ENCODE measurements at places on chromosomes 3 and 15.

GRCh38 chr15:39947401-39948197, 13.7 kb downstream of the EIF2AK4 start:
- DNase-seq = no peak

DNA sequence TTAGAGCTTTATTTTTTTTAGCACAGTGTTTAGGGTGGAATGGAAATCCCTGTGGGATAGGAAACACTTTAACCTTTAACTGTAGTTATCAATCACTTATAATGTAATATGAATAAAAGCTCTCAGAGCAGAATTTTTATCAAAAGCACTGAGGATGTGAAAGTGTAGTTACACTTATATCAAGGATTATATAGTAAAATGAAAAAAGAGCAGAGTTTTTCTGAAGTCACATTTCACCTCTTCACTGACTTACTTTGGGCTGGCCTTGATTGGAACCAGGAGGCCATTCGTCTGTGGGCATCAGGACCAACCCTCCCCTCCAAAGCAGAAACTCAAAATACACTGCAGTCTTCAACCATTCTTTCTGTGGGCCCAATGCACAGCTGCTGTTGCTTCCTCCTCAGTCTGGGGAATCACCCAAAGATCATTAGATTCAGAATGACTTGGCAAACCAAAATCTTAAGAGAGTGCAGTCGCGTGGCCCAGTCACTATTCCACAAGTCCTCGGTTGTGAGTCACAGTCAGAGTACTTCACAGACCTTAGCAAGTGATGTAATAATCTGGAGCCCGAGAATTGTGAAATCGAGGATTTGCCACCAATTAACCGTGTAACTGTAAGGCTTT, 132.6 kb upstream of the COL8A1 start:
- peak; percentile 93 for DNase-seq

GRCh38 chr3:161586556-161587235, 90.1 kb downstream of the OTOL1 start:
- DNase-seq = no peak

- no peak for DNase-seq
These were observed 331.4 kb upstream of the CCDC54 start for GRCh38 chr3:107045791-107046190.

- DNase-seq = no peak
These were observed 522 bp downstream of the MED12L start for GRCh38 chr3:151085889-151086483.

DNA sequence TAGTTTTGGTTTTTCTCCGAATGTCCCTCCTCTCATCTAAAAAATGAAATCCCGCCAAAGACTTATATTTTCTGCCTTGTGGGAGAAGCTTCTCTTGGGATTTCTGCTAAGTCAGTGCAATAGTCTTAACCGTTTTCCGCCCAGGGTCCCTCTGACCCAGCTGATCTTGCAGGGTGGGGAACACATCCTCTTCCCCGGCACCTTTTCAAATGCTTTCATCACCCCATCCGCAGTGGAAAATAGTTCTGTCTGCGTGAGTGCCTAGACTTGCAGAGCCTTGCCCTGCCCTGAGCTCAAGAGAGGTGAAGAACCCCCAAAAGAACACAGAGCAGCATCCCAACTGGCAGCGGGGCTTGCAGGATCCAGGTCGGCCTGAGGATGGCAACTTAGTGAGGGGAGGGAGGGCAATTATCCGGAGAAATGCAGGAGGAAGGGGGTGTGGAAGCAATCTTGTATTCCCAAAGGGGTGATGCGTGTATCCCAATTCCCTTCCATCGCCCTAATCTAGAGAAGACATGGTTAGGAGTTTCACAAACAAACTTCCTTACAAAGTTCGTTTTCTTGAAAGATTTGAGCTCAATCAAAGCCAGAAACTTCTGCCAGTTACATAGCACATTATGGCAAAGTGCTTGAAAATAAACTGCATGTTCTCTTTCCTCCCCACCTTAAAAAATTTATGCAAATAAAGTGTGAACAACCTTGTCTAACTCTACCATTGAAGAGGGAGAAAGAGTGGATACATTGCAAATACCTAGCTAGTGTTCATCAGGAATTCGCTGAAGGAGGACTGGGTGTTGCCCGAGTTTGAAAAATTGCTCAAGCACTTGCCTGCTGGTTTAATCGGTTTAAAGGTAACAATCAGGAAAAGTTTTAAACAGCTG, 79.9 kb downstream of the NR2F2 start:
- DNase-seq = no peak

- no peak for DNase-seq
These were observed 9.2 kb downstream of the SEC13 start for GRCh38 chr3:10311710-10312109.

DNA sequence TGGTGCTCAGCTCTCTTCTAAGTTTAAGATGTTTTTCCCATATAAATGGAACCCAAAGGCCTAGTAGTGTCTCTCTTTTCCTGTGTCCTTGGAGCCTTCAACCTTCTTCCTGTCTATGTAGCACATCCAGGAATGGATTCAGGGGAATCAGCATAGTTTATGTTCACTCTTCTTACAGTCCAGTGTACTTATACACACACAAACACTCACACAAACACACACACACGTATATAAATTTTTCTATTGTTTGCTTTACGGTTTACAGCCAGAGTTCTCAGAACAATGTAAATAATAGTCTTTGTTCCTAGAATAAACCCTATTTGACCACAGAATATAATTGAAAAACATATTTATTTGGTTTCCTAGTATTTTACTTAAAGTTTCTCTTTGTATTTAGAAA, 36.9 kb downstream of the STAC start:
- DNase-seq = no peak

GRCh38 chr15:36603987-36604386, 24.6 kb downstream of the CDIN1 start:
- DNase-seq = no peak

DNA sequence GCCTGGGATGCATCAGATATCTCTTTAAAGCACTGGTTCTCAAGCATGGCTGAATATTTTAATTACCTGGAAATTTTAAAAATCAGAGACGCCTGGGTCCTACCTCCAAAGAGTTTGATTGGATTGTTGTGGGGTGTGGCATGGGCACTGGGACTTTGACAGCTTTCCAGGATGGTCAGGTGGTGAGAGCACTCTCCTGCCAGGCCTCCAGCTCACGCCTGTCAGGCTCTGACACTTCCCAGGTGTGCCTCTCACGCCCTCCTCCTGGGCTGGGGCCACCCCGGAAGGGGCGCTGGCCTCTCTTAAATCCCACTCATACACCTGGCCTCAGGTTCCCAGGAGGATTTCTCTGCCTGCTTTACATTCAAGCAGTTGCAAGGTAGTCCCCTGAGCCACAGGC, 48.5 kb downstream of the AMOTL2 start:
- DNase-seq = no peak

DNA sequence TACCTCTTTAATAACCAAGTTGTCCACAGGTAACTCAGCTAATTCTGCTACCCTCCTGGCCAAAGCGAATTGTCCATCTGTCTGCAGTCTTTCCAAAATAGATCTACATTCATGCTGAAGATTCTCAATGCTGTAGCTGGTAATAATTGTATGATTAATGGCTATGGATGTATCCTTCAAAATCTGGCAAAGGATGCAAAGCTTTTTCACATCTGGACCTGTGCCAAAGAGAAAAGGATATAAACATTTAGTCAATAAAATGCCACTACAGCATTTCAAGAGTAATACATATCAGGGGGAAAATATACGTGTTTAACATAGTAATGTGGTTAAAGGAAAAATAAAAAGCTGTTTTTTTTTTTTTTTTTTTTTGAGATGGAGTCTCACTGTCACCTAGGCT, 48.7 kb downstream of the EIF3J start:
- no peak for DNase-seq

DNA sequence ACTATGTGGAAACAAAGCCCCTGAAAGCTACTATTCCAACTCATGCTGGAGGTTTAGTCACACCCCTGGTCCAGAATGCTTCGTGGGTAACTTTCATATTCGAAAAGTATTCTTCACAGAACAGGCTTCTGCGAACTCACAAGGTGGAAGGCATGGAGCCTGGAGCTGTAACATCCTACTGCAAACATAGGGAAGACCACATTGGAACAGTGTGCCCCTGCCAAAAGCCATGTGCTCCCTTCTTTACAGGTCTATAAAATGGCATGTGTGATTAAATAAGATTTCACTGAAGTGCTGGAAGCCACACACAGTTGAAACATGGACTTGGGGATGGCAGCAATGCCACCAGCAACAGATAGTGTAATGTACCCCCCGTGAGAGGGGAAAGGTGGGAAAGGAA, 105.9 kb downstream of the GREM1 start:
- no peak for DNase-seq

- DNase-seq = no peak
These were observed 59.0 kb upstream of the SMAD3 start for GRCh38 chr15:67006083-67007065.

DNA sequence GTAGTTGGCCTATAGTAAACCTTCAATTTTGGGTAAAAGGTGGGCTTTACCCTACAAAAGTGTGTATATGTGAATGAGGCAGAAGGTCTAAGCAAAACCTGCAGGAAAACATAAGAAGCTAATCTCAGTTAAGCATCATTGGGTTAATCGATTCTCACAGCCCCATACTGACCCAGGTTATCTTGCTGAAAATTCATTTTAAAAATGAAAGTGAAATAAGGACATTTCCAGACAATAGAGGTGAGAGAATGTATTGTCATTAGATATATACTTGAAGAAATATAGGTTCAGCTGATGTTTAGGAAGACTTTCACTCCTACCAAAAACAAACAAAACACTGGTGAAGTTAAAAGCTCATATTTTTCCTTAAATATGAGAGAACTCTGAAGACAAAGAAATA, 85.6 kb downstream of the MCF2L2 start:
- DNase-seq = no peak

- DNase-seq = no peak
These were observed 61.8 kb downstream of the FOXB1 start for GRCh38 chr15:60065951-60066350.

DNA sequence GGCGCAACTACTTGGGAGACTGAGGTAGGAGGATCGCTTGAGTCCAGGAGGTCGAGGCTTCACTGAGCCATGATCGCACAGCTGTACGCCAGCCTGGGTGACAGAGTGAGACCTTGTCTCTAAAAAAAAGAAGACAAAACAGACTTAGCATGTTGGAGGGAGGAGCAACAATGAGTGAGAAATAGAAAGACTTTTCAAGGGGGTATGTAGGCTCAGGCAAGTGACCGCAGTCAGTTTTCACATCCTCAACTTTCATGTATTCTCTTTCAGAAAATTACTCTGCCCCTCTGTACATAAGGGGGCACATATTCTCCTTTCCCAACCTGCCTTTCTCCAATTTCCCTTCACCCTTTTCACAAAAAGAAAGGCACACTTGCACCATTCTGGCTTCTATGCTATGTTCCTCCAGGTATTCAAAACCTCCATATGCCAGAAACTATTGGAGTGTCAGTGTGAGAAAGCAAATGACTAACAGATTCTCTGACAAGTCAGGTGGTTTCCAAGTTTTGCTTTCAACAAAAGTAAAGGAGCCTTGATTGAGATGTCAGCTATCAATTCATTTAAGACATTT, 7.6 kb downstream of the NSUN3 start:
- no peak for DNase-seq

- no peak for DNase-seq
These were observed 12.2 kb upstream of the TMEM40 start for GRCh38 chr3:12771236-12771635.

GRCh38 chr3:119796785-119797184, 14.9 kb downstream of the NR1I2 start:
- DNase-seq = no peak

DNA sequence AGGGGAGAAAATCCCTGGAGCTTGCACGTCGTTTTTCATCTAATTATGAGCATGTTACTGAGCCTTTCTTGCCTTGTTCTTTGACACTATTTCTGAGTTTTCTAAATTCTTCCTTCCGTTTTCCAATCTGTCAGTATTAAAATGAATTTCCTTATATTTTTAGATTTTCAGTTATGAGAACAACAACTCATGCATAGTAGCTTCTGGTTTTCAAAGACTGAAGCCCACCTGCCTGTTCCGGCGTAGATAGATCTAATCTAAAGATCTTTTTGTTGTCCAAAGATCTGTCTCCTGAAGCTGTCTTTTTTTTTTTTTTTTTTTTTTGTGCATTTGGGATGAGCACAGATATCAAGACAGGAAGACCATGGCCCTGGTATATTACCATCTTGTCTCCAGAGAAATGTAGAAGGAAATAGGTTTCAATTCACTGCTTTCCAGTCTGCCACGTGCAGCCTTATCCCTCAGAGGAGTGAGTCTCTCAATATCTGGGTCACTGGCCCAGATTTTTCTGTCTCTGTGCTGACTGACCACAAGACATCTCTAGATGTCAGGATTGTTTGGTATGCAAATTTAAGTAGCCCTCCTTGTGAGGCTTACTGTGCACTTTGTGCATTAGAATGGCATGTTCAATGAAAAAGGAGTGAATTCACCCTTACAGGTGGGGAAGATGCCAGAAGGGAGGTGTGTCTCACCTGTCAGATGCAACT, 222.3 kb upstream of the TMC3 start:
- DNase-seq = no peak

GRCh38 chr15:89670971-89671560, 8.1 kb downstream of the PLIN1 start:
- no peak for DNase-seq

DNA sequence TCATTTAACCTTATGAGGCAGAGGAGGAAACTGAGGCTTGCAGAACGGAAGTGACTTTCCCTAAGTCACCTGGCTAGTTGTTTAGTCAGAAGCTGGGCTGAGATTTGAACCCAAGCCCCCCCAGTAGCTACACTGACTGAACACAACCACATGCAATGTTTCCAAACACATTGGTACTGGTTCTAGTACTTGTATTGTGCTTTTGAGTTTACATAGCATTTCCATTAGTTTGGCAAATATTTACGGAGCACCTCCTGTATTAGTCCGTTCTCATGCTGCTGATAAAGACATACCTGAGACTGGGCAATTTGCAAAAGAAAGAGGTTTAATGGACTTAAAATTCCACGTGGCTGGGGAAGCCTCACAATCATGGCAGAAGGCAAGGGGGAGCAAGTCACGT, 56.3 kb upstream of the ITGA11 start:
- no peak for DNase-seq

- DNase-seq = no peak
These were observed 28.3 kb upstream of the TMEM42 start for GRCh38 chr3:44833394-44833793.

DNA sequence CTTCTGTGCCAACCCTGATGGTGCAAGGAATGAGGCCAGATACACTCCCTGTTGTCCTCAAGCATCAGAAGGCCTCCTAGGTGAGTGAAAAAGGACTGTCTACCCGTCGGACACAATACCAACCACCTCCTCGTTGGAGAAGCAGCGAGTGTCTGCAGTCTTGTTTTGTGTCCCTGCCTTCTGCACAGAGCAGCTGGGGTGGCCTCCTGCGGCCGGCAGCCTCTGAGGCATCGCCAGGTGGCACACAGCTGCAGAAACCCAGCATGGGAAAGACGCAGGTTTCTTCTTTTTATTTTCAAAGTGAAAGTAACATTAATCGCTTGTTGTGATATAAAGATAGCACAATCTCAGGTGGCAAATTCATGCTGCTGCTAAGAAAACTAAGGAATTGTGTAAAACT, 509.9 kb downstream of the OCA2 start:
- DNase-seq = no peak
